Lower lobe of right lung (tissue), 2 donors: ENCODE measurements at places on chromosomes 5 and 9. TPM values are rescaled to one million over a fixed set of nuclear protein-coding genes. Genes with fewer than 3 reads are reported as not detected.

C7 gene
- 237 TPM for total RNA-seq

GABRG2 gene
- total RNA-seq, result not detected

DNAI1 gene
- total RNA-seq, result 13.5 TPM

ACTBL2 gene
- total RNA-seq, result not detected

- no peak for DNase-seq
Observed at GRCh38 chr5:154995679-154996078, 17.9 kb upstream of the KIF4B start.

DNA sequence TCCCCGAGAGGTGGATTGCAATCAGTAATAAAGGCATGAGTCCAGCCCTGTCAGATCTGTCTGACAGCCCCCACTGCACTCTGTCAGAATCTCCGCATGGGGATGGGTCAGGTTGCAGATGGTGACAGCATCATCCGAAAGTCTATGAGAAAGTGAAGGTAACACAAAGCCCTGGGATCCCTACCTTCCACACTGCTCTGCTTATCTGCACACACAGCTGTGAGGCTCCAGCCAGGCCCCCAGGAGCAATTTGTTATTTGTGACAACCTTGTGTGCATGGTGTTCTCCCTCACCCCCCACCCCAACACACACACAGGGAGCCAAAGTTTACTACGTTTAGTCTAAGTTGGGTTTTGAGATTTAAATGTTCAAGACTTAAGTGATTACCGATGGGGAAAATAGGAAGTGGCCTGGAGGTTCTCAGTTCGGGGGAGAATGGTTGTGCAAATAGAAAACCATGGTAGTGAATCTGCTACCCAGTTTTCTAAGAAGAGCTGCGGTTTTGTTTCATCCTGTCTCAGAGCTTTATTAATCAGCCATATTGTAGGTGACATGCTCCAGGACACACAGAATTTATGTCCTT, 92.7 kb downstream of the SV2C start:
- DNase-seq, result no peak

GRCh38 chr5:147037515-147038205, 159.1 kb upstream of the PPP2R2B start:
- no peak for DNase-seq

- DNase-seq, result no peak
Observed at GRCh38 chr9:35027860-35028259, 38.3 kb downstream of the DNAJB5 start.
